ENCODE measurements at places on chromosomes 6 and 20.

- no peak for DNase-seq
Observed at GRCh38 chr20:40192081-40192480, 497.0 kb downstream of the MAFB start.

DNA sequence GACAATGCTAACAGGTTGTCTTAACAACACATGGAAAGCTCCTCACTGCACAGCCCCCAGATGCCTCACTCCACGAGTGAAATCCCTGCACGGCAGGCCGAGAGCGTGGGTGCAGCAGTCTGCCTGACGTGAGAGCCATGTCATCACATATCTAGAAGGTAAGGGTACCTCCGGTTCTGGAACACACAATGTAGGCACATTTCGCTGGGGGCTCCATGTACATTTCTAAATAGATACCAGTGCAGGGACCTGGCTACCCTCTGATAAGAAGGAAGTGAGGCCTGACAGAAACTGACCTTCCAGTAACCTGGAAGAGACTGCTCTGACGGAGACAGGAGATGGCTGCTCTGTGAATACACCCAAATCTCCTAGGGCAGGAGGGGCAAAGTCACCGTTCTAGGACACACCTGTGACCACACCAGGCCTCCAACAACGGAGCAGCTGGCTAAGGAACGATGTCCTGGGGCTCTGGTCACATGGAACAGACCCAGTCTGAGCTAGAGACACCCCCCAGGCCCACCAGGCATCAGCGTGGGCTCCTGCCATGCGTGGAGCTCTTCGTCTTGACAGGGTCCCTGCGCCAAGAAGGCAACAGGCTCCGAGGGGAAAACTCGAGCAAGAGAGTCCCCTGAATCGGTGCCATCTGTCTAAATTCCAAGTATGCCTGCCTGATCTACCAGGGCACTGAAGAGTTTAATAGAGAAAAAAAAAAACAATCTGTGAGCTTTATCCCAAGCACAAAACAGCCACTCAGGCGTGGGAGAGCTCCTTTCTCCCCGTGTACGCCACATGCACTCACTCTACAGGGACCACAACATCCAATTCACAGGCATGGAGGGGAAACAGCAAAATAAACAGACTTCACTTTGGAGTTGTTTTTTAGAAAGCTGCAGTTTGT is 27.5 kb downstream of the RNASET2 start:
- DNase-seq = no peak

DNA sequence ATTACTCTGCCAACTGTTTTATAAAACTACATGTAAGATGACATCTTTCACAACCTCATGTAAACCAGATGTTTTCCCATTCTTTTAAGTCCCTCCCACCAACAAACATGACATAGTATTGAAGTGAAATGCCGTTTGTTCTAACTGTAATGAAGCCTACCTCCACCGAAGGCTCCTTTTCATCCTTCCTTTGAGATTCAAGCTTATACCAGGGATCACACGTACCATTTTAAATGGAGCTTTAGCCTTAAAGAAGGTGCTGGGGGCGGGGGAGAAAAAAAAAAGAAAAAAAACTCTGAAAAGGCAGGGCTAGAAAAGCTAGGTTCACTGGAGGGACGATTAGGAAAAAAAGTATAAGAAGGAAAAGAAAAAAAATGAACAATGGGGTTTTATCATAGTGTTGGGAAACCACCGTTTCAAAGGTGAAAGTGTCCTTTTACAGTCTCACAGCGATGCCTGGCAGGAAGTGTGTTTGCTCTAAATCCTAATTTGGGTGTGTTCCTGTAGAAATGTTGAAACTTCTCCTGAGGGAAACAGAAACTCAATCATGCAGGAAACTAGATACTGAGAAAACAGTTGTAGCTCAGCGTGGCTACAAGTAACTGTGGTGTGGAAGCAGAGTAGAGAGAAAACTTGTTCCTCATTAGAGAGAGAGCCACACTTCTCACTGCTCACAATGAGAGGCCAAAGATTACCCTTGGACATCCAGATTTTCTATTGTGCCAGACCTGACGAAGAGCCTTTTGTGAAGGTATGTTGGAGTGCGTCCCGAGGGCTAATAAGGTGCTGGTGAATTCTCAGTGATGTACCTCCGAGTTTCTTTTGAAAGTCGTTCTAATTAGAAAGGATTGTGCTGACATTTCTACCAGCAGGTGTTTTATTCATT is 37.6 kb upstream of the HINT3 start:
- DNase-seq = peak; percentile 61

GRCh38 chr20:47062226-47062890 is 167.7 kb downstream of the EYA2 start:
- no peak for DNase-seq

DNA sequence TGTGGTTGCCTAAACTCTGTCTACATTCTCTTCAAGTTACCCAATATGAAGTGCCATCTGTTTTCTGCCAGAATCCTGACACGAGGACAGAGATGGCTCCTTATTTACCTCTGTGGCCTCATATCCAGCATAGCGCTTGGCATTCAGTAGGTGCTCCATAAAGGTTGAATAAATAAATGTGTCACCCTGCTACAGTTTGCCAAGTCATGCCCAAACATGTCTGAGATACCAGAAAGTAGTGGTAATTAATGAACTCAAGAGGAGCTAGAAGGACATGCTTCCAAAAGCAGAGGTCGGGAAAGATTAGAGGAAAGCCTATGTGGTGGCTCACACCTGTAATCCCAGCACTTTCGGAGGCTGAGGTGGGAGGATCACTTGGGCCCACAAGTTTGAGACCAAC is 30.9 kb upstream of the E2F3 start:
- no peak for DNase-seq

GRCh38 chr6:1851681-1852456 is 242.2 kb downstream of the FOXC1 start:
- DNase-seq = no peak

- peak; percentile 73 for DNase-seq
Observed at GRCh38 chr20:33475381-33476152, 14.3 kb upstream of the CBFA2T2 start.

DNA sequence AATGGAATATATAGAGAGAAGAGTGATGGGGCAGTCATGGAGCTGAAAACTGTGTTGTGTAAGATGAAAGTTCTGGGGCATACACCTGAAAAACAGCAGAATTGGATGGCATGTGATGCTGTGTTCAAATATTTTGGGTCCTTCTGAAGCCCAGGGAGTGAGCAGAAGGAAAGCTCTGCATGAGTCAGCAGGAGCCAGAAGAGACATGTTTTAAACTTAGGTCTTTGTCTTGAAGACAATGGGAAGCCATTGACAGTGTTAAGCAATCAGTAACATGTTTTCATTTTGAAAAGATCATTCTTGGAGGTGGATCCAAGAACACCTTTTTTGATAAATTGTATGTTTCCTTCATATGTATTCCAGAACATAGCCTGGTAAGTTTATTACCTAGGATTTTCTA is 38.9 kb upstream of the MAFB start:
- DNase-seq = no peak

DNA sequence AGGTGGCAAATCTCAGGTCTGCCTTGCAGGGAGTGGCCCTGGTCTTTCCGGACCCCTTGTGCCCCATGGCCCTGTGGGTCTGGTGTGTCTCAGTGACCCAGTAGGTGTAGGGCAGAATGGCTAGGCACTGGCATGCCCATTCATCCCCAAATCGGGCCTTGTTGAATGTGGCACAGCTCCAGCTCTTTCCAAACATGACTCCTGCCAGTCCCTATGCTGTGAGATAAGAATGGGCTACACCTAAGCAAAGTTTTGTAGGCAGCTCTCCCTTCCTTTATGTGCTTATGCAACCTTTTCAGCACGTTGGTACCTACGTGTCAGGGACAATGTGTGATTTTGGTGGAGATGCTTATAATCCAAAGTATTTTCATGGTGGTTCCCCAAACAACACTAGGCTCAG is 33.9 kb downstream of the FOXO3 start:
- DNase-seq = no peak

DNA sequence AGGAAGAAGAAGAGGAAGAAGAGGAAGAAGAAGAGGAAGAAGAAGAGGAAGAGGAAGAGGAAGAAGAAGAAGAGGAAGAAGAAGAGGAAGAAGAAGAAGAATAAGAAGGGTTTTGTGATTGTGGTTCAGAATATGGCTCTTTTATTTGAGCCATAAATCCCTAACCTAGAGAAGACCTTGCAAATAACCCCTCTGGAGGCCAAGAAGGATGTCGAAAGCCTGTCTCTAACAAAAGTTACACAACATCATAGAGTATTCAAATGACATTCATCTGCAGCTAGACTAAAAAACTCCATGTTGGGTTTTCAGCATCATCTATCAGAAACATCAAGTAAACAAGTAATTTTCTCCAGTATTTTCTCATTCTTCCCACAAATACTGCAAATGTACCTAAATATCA is 100.9 kb downstream of the RNASET2 start:
- DNase-seq = no peak

DNA sequence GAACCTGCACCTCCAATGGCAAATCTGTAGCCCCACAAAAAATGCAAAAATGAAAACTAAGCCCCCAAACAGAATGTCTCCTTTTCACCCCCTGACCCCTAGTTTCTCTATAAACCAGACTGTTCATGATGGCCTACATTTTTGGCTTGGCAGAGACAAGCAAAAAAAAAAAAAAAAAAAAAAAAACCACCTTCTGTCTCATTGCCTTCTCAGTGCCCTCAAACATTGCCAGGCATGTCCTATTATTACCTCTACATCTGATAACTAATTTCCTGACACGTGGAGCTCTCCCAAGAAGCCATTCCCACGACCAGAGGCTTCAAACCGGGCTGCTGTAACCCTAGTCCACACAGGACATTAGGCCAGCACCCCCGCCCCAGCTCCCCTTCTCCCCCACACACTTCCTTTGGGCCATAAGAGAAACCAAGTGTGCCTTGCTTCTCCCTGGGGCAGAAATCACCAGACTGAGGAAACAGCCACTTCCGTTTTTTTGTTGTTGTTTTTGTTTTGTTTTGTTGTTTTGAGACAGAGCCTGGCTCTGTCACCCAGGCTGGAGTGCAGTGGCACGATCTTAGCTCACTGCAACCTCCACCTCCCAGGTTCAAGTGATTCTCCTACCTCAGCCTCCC is 65.4 kb downstream of the GPR6 start:
- DNase-seq = no peak

DNA sequence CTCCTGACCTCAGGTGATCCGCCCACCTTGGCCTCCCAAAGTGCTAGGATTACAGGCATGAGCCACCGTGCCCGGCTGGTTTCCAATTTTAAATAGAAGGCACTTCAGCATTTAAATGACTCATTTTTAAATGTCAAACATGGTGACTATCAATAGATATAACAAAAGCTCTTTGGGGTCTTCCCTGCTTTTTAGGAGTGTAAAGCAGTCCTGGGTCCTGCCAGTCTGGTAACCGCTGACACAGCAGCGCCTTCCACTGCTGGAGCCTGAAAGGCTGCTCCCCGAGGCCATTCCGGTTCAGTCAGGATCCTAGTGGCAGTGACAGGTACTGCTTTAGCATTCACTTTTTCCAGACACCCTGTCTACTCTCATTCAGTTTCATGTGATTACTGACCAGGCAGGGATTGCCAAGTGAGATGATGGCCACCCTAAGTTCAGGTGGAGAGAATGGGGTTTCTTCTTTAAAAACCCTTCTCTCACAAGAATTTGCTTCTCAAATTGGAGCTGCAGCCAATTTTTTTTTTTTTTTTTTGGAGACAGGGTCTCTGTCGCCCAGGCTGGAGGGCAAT is 5.1 kb downstream of the DIDO1 start:
- peak; percentile 26 for DNase-seq

- DNase-seq = no peak
Observed at GRCh38 chr6:3199382-3199781, 28.1 kb downstream of the TUBB2B start.

DNA sequence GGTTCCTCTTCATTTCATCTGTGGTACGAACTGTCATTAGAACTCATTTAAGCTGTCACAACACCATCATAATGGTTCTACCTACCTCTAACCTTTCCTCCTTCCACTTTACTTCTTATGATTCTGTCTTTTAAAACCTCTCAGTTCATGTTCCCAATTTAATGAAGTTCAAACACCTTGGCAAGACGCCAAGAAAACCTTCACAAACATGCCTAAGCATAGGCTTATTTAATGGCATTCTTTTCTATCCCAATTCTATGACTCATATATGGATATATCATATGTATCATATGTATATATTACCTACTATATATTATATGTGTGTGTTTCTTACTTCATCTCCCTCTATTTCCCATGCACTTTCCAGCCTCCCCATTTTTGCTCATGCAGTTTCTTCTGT is 283.4 kb upstream of the TBX18 start:
- no peak for DNase-seq

- DNase-seq = no peak
Observed at GRCh38 chr6:84512391-84512790, 252.0 kb downstream of the TBX18 start.

DNA sequence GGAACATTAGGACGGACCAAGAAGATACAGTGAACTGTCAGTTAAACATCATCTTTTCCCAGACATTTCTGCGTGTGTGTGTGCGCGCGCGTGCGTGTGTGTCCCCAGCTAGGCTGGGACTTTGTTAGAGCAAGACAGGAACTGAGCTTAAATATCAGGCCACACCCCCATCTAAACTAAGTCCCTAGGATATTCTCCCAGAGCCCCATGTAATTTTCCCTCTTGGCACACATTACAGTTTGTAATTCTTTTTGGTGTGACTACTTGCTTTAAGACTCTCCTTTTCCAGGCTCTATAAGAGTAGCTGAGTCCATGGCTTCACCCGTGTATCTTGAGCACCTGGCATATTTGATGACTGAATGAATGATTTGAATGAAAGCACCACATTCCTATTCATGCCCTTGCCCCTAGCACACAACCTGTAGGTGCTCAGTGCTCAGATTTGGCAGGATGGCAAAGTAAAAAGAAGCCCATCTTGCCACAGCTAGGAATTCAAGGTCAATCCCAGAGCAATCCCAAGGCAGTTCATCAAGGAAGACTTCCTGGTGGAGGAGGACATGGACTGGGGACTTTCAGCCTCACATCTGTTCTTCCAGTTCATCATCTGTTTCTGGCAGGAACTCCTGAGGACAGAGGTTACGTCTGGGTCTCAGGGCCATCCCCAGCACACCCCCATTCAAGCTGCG is 69.2 kb downstream of the MRPL14 start:
- no peak for DNase-seq

DNA sequence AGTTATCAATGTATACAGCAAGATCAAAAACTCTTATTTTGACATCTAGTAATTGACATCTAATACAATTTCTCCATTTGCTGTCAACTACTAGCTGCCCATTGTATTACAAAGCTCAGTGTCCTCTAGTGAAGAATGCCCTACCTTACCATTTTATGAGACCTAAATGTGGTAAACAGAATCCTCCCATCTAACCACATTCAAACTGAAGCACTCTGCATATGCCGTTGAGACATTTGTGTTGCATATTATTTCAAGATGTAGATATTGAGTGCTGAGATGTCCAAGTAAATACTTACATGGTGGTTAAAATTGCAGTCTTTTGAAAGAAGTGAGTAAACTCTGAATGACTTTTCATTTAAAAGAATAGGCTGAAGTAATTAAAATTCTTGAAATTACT is 597 bp upstream of the GLYATL3 start:
- no peak for DNase-seq

- no peak for DNase-seq
Observed at GRCh38 chr6:29746846-29747687, 23.8 kb downstream of the HLA-F start.

- DNase-seq = no peak
Observed at GRCh38 chr6:149716181-149716963, 1.5 kb downstream of the LATS1 start.

GRCh38 chr6:97423190-97423589 is 140.2 kb upstream of the MMS22L start:
- DNase-seq = no peak
